ENCODE measurements at places on chromosomes 13 and 19.

- no peak for DNase-seq
Measured at GRCh38 chr19:30341611-30342201, 30.5 kb upstream of the ZNF536 start.

GRCh38 chr19:42143341-42144234 is 11.3 kb upstream of the POU2F2 start:
- DNase-seq: no peak

DNA sequence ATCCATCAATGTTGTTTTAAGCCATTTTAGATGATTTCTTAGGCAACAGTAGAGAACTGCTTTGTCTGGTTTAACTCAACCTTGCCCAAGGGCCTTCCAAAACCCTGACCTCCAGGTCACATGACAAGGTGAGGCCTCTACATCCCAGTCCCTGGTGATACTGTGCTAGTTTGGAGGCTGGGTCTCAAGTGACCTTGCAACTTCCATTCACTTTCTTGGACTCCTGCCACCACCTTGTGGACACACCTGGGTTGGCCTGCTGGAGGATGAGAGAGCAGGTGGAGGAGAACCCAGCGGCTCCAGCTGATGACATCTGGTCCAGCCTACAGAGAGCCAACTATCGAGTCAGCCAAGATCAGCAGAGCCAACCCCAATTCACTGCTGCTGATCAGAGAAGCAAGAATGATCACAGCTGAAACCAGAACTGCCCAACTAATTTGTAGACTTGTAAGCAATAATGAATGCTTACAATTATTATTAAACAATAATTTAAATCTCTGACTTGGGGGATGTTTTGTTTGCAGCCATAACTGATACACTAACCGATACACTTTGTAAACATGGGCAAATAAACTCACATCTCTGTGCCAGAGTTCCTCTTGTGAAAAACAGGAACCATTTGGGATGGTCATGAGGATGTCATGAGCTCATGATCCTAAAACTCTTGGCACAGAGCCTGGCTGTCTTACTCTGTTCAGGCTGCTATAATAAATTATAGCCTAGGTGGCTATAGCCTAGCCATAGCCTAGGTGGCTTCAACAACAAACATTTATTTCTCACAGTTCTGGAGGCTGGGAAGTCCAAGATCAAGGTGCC is 11.5 kb downstream of the FAM187B start:
- DNase-seq: no peak

- no peak for DNase-seq
Measured at GRCh38 chr19:29896802-29897201, 45.2 kb upstream of the URI1 start.

DNA sequence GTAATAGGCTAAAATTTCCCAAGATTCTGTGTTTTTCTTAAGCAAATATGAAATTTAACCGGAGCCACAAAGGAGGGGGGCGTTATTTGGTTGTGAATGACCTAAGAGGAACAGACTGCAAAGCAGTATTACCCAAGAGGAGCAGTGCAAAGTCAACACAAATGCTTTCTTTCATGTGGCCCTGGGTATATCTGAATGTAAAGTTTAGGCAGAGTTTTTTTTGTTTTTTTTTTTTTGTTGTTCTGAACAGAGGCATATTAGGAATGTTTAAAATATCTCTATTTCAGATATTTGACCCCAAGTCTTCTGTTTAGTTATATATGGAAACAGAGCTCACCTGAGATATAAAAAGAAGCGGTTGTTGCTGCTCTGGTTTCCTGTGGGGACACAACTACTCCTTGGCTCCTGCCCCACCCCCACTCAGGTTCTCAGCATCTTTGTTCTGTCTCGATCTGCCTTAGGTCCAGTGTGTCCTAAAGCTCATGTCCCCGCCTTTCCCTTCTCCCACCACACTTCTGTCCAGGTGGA is 220.7 kb downstream of the RFC3 start:
- DNase-seq: no peak

DNA sequence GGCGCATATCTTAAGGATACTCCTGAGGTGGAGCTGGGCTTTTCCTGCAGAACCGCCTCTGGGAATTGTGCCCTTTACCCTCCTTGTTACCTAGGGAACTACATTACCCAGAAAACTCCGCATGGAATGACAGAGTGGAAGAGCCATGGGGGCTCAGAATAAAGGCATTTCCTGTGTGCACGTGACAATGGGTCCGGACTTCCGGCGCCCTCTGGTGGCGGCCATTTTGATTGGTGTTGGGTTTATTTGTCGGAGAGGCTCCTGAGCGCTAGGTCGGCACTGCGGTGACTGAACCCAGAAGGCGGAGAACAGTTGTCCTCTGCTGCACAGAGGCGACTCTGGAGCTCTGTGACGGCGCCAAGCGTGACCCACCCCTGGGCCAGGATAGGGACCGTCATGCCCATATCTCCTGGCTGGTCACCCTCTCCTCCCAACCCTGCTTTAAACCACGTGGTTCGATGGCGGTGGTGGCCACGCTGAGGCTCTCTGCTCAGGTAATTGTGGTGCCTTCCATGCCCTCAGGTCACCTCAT is at the start of gene ZNF587B:
Gene ZNF587B, plus strand, starts transcription at position 229 of the 532 bp plus-strand sequence. Its CDS starts 230 bp downstream, at position 459.
- no peak for DNase-seq

DNA sequence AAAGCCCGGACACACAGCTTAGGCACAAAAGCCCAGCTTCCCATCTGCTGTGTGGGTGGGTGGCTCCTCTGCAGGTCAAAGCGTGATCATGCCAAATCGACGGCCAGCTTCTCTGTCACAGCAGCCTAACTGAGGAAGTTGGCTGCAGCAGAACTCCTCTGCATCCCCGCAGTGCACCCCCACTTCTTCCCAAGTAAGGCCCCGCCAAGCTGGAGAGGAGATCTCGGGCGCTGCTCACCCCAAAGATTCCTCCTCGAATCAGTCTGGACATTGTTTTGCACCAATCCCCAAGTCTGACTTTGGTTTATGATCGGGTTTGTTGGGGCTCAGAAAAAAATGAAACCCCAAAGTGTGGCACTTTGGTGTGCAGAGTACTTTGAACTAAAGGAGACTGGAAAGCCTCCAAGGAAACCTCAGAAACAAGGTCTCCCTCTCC is 19.7 kb upstream of the CPB2 start:
- DNase-seq: no peak

DNA sequence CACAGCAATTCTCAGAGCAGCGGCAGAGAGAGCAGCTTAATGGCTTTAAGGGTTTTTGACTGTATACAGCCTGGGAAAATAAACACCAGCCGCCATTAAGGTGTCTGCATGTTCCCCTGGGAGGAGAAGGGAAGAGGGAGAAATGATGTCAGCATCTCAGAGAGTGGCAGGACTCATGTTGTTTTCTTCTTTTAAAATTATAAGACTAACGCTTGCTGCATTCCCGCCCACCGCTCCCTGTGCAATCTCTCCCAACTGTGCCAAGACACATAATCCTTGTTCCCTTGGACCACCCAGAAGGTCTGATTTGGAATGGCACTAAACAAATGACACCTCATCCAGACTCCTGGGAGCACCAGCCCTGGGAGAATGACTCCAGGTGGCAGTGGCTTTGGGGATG is 27.7 kb upstream of the FAM216B start:
- DNase-seq: no peak

DNA sequence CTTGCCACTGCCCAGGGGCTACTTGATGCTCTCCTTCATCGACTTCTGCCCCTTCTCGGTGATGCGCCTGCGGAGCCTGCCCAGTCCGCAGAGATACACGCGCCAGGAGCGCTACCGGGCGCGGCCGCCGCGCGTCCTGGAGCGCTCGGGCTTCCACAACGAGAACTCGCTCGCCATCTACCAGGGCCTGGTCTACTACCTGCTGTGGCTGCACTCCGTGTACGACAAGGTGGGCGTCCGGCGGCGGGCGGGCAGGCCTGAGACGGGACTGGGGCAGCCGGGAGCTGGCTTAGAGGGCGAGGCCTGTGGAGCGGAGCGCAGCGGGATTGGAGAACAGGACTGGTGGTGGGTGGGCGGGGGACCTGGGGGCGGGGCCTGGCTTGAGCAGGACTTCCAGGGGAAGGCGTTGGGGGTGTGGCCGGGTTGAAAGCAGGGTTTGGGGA is 12.7 kb upstream of the PSMD8 start:
- no peak for DNase-seq

- DNase-seq: no peak
Measured at GRCh38 chr19:4597975-4598671, 38.6 kb upstream of the SEMA6B start.

DNA sequence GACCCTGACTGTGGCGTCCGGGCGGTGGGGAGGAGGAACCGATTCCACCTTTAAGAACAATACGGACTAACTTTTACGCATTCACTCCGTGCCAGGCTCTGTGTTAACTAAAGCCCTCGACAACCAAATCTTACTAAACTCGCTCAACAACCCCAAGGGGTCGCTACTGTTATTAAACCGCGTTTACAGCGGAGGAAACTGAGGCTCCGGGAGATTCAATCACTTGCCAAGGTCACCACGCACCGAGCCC is 1.2 kb downstream of the SAMD1 start:
- no peak for DNase-seq

DNA sequence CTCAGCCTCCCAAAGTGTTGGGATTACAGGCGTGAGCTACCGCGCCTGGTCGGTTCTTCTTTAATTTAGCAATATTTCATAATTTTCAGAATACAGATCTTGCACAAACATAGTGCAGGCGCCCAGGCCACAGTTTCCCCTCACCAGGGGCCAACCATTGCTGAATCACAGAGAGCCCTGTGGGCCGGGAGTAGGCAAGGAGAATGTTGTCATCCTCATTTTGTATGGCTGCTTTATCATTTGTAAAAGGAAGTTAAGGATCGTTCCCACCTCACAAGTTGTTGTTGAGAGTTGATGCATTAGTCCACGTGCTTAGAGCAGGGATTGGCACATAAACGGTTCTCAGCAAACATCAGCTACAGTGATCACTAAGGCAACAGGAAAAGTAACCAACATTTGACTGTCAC is 30.2 kb downstream of the MEIS3 start:
- no peak for DNase-seq

- no peak for DNase-seq
Measured at GRCh38 chr19:41545547-41545946, 30.4 kb upstream of the CEACAM21 start.

DNA sequence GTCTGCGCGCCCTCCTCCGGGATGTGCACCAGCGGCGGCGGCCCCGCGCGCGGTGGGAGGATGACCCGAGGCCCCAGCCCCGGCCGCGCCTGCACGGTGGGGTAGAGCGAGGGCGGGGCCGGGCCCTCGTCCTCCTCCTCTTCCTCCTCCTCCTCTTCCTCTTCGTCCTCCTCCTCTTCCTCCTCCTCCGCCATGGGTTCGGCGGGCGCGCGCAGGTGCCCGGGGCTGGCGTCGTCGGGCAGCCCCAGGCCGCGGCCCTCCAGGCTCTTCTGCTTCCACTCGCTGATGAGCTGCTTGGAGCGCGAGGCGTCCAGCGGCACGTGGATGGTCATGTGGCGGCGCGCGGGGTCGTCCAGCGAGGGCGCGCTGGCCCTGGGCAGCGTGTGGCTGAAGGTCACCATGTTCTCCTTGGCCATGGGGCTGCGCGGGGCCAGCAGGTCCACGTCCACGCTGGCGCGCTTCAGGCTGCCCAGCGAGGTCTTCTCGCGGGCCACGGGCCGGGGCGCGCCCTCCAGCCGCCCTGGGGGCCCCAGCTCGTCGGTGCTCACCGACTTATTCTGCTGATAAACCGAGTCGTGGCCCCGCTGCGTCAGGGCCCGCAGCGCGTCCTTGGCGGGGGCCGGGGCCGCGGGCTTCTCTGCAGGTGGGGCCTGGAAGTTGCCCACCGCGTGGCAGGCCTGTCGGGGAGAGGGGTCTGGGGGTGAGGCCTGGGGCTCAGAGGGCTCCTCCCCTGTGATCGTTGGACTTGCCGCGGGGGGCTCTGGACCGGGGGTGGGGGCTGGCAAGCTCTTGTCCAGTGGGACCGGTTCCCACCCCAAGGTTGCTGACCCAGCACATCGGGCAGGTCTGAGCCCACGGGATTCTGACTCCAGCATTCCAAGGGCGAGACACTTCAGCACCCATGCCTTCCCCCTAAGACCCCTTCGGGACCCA is 8.3 kb downstream of the PLPPR3 start:
- DNase-seq: no peak

DNA sequence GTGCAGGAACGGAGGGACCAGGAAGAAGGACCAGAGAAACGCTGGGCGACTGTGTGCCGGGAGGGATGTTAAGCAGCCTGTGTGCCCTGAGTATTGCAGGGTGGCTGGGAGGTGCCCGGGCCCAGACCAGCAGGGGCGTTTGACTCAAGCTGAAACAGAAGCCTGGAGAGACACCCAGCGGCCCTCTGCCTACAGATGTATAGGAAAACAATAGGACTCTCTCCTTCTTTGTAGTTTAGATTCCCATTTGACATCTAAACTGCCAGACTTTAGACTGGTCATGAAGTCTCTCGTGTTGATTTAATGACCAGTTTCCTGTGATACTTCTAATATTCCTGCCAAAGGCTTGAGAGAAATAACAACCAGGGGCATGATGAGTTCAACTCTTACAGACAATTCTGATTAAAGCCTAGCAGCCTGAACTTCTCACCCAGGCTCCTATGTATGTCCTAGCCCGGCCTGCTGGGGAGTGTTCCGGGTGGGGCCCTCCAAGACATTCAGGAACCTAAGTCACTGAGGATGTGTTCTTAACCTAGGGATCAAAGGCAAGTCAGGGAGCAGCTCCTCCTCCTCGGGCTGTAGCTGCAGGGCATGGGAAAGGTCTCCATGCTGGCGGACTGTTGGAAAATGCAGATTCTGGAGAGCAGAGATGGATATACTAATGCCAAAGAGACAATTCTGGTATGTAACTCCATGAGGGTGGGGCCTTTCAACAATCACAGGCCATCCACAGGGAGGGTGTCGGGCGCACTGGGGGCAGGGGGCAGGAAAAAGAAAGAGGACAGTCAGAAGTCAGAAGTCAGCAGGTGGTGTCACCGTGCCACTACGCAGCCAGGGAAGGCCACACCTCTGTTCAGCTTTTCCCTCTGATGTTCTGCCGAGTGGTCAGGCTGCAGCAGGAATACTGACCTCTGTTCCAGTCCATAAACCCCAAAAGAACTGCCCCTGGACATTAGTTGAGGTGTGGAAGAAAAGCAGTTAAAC is 131.8 kb downstream of the STARD13 start:
- DNase-seq: no peak

GRCh38 chr13:34803756-34804155 is 138.3 kb upstream of the NBEA start:
- no peak for DNase-seq

DNA sequence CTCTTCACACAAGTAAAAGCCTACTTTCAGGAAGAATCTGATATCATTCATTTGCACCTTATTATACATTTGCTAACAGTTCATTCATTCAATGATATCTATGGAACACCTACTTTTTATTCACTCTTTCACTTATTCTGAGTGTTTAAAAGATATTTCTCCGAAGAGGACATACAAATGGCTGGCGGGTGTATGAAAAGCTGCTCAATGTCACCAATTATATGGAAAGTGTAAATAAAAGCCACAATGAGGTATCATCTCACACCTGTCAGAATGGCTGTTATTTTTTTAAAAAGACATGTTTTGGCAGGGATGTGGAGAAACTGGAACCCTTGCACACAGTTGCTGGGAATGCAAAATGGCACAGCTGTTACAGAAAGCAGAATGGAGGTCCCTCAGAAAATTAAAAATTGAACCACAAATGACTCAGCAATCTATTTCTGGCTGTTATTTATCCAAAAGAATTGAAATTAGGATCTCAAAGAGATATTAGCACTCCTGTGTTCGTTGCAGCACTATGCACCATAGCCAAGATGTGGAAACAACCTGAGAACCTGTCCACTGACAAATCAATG is 127.6 kb upstream of the IRS2 start:
- no peak for DNase-seq

GRCh38 chr13:93226623-93227279 is at the start of gene GPC6:
Gene GPC6, plus strand, starts transcription at chr13:93226807.
- peak; percentile 36 for DNase-seq

GRCh38 chr13:43232873-43233265 is 209.5 kb downstream of the DNAJC15 start:
- peak; percentile 57 for DNase-seq

- no peak for DNase-seq
Measured at GRCh38 chr13:51397262-51397941, 55.4 kb downstream of the INTS6 start.

Measured in HS-27A (cell line).